Naive thymus-derived CD4-positive, alpha-beta T cell (primary cell): ENCODE measurements at places on chromosomes 2 and 18.
A peak's percentile ranks its signal among the peaks of the same experiment; 100 is the strongest.

- DNase-seq = no peak
- H3K4me3 ChIP-seq = no peak overlapping the region
- peaks cover 27% of the 10 kb centered on the region for H3K4me1 ChIP-seq
- H3K27me3 ChIP-seq = no peaks in the 10 kb centered on the region
Measured at GRCh38 chr2:55010915-55011314, 39.3 kb downstream of the RTN4 start.

GRCh38 chr2:209380293-209380692 is 43.6 kb upstream of the MAP2 start:
- DNase-seq = no peak
- H3K27ac ChIP-seq = no peak overlapping the region
- H3K36me3 ChIP-seq = no peaks in the 10 kb centered on the region
- no peak overlapping the region for H3K4me3 ChIP-seq
- H3K27me3 ChIP-seq = no peaks in the 10 kb centered on the region

GRCh38 chr18:35029770-35030169 is 11.4 kb upstream of the MAPRE2 start:
- peak overlapping the region; percentile 79 for H3K27ac ChIP-seq
- H3K36me3 ChIP-seq = no peaks in the 10 kb centered on the region
- H3K4me3 ChIP-seq = peak overlapping the region; percentile 41
- no peaks in the 10 kb centered on the region for H3K27me3 ChIP-seq
- H3K4me1 ChIP-seq = peaks cover 53% of the 10 kb centered on the region

DNA sequence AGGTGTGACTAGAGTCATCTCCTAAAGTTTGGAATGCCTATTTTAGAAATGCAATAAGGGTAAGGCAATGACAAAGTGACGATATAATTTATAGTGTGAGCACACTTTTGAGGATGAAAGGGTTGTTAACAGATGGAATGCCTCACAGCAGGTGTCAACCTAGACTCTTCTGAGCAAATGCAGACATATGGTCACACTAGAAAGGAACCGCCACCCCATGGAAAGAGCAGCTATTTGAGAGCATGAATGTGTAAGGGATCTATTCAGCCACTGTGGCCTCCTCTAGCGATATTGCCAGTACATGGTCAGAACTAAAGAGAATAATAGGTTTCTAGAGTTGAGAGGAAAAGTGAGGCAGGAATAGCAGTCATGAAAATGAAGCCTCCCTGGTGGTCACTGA is 18.5 kb downstream of the DSG2 start:
- no peaks in the 10 kb centered on the region for H3K4me1 ChIP-seq
- no peaks in the 10 kb centered on the region for H3K36me3 ChIP-seq
- DNase-seq = no peak
- no peak overlapping the region for H3K4me3 ChIP-seq
- no peak overlapping the region for H3K27ac ChIP-seq

GRCh38 chr2:182068811-182069210 is 83.2 kb downstream of the PPP1R1C start:
- no peak for DNase-seq
- no peaks in the 10 kb centered on the region for H3K4me1 ChIP-seq
- no peaks in the 10 kb centered on the region for H3K27me3 ChIP-seq
- no peaks in the 10 kb centered on the region for H3K36me3 ChIP-seq

DNA sequence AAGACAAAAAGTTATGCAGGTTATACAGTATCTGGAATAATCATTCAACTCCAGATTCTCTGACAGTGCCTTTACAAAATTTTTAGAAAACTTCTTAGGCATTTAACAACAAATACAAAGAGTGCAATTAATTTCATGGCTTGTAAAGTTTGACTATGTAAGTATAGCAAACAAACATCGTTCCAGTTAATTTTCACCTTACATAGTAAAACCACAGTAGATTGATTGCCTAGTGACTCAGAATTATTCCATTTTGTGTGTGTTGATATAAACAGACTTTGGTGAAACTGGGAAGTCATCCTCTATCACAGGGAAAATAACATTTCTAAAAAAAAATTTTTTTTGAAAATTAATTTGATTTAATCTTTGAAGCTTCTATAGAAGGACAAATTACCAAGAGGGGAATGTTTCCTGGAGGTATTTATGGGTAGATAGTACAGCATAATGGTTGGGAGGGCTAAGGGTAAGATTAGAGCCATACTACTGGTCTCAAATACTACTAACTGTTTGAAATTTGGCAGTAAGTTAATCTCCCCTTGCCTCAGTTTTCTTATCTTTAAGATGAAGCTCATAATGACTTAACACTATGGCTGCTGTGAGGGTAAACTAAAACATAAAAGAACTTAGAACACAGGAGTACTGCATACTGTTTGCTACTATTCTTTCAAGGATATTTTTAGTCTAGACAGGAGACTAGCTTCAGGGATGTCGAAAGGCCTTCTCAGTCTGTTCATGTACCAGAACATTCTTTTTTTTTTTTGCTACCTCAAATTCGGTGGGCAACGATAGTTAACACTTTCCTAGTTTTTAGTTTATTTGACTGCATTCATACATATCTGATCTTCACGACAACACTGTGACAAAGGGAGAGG is 19.6 kb downstream of the NDUFAF7 start:
- H3K4me1 ChIP-seq = no peaks in the 10 kb centered on the region
- peaks cover 7% of the 10 kb centered on the region for H3K36me3 ChIP-seq
- H3K4me3 ChIP-seq = no peak overlapping the region

DNA sequence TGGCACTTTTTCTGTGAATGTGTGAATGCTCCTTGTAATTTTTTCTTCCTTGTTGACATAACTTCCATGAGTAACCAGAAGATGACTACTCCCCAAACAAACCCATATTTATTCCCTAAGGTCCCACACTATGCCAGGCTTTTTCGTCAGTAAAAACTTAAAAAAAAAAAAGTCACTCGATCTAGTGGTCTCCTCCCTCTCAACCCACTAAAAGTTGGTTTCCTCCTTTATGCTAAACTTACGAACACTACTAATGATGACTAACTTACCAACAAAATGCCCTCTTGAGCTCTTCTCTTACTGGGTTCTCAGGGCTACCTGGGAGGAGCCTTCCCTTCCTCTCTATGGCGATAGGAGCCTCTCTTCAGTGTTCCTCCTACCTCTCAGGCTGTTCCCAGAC is 18.2 kb downstream of the ACVR1 start:
- no peaks in the 10 kb centered on the region for H3K4me1 ChIP-seq
- H3K27me3 ChIP-seq = no peaks in the 10 kb centered on the region
- H3K27ac ChIP-seq = no peak overlapping the region
- no peak overlapping the region for H3K4me3 ChIP-seq
- H3K36me3 ChIP-seq = no peaks in the 10 kb centered on the region

DNA sequence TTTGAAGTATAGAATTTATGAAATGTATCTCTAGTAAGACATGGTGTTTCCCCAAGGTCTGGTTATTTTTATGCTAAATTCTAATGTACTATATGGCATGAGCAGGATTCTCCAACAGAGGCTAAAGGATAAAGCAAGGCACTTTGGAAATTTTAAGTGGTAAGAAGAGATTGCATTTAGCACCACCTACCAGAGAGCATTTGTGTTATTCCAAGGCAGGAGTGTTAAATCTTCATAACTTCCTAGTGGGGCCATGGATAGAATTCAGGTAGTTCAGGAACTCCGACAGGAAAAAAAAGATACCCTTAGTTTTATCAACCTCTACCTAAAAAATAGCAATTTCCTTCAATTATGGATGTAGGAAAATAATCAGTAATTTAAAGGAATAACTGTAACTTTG is 497.4 kb upstream of the CRIM1 start:
- H3K4me3 ChIP-seq = no peak overlapping the region
- H3K36me3 ChIP-seq = no peaks in the 10 kb centered on the region
- H3K27ac ChIP-seq = no peak overlapping the region
- DNase-seq = no peak
- no peaks in the 10 kb centered on the region for H3K27me3 ChIP-seq
- H3K4me1 ChIP-seq = no peaks in the 10 kb centered on the region

GRCh38 chr2:136363900-136364299 is 246.0 kb upstream of the CXCR4 start:
- H3K27ac ChIP-seq = no peak overlapping the region
- DNase-seq = no peak
- no peaks in the 10 kb centered on the region for H3K27me3 ChIP-seq
- no peaks in the 10 kb centered on the region for H3K36me3 ChIP-seq

- no peak for DNase-seq
- no peak overlapping the region for H3K27ac ChIP-seq
- H3K36me3 ChIP-seq = no peaks in the 10 kb centered on the region
- no peaks in the 10 kb centered on the region for H3K27me3 ChIP-seq
Measured at GRCh38 chr2:20115902-20116301, 64.5 kb upstream of the LAPTM4A start.

GRCh38 chr2:99571533-99571932 is 81.7 kb upstream of the REV1 start:
- H3K27ac ChIP-seq = no peak overlapping the region
- no peak overlapping the region for H3K4me3 ChIP-seq
- H3K4me1 ChIP-seq = no peaks in the 10 kb centered on the region

GRCh38 chr2:31812051-31812798 is 198.6 kb downstream of the MEMO1 start:
- peak overlapping the region; percentile 40 for H3K27ac ChIP-seq
- H3K27me3 ChIP-seq = no peaks in the 10 kb centered on the region
- no peaks in the 10 kb centered on the region for H3K36me3 ChIP-seq
- no peak overlapping the region for H3K4me3 ChIP-seq

DNA sequence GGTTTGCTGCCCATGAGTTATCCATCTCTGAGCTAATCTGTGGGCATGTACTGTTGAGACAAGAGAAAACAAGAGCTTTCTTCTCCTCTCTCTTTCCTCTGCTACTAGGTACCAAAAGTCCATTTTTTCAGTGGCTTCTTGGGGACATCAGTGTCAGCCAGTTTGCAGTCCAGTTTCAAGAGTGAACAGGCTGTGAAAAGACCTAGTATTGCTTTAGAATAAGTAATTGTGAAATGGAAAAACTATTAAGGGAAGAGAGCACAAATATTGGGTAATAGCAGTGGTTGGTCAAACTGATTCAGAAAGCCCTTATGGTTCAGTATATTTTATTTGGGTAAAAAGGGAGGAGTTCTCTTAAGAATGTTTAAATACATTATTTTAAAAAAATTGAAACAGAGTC is 33.0 kb upstream of the MEP1B start:
- no peak for DNase-seq
- no peak overlapping the region for H3K27ac ChIP-seq
- no peak overlapping the region for H3K4me3 ChIP-seq
- H3K4me1 ChIP-seq = no peaks in the 10 kb centered on the region

GRCh38 chr2:69997015-69997830 is 35.8 kb upstream of the ASPRV1 start:
- H3K36me3 ChIP-seq = no peaks in the 10 kb centered on the region
- H3K4me1 ChIP-seq = no peaks in the 10 kb centered on the region
- H3K4me3 ChIP-seq = no peak overlapping the region
- no peak for DNase-seq
- H3K27ac ChIP-seq = no peak overlapping the region
- H3K27me3 ChIP-seq = no peaks in the 10 kb centered on the region

DNA sequence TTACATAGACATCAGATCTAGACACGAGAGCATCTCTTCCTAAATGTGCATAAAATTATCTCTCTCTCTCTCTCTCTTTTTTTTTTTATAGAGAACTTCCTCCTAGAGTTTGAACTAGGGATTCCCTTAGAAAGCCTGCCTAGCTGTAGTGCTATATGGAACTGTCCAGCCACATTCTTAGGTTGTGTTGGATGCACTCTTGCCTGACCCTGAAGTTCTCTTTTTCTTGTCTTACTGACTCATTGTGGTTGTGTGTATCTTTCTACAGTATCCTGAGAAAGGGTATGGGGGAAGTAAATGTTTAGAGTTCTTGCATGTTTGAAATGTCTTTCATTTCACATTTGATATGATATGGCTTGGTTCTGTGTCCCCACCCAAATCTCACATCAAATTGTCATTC is 368.2 kb downstream of the CDH2 start:
- no peaks in the 10 kb centered on the region for H3K27me3 ChIP-seq
- H3K4me3 ChIP-seq = no peak overlapping the region
- H3K27ac ChIP-seq = no peak overlapping the region

GRCh38 chr18:73283032-73283431 is 415.2 kb upstream of the NETO1 start:
- H3K27me3 ChIP-seq = no peaks in the 10 kb centered on the region
- no peaks in the 10 kb centered on the region for H3K36me3 ChIP-seq
- H3K27ac ChIP-seq = no peak overlapping the region
- no peaks in the 10 kb centered on the region for H3K4me1 ChIP-seq
- H3K4me3 ChIP-seq = no peak overlapping the region

- peaks cover 3% of the 10 kb centered on the region for H3K27me3 ChIP-seq
- peaks cover 6% of the 10 kb centered on the region for H3K4me1 ChIP-seq
- no peak overlapping the region for H3K27ac ChIP-seq
- DNase-seq = no peak
- no peaks in the 10 kb centered on the region for H3K36me3 ChIP-seq
- no peak overlapping the region for H3K4me3 ChIP-seq
Measured at GRCh38 chr2:20671736-20672080, 4.8 kb downstream of the GDF7 start.

DNA sequence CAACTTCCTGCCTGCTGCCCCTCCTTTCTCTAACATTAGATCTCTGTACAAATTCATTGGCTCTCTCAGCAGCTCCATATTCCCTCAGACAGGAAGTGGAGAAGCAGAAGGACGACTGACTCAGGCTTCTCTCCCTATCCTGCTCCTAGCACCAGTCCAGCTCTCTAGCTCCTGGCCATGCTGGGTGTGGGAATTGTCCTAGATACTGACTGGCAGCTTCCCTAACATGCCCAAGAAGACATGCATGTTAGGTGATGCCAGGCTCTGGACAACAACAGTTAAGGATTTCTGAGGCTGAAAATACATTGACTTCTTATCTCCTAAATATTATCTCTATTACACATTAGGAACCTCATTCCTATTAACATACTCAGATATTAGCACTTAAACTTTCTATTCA is 292.9 kb downstream of the IKZF2 start:
- no peak overlapping the region for H3K27ac ChIP-seq
- no peak overlapping the region for H3K4me3 ChIP-seq
- no peak for DNase-seq
- H3K36me3 ChIP-seq = no peaks in the 10 kb centered on the region
- H3K27me3 ChIP-seq = no peaks in the 10 kb centered on the region
- H3K4me1 ChIP-seq = no peaks in the 10 kb centered on the region

GRCh38 chr2:174682007-174682577 is 82.2 kb downstream of the CHRNA1 start:
- H3K4me3 ChIP-seq = peak overlapping the region; percentile 72
- peaks cover 5% of the 10 kb centered on the region for H3K36me3 ChIP-seq
- DNase-seq = peak; percentile 31
- H3K27ac ChIP-seq = peak overlapping the region; percentile 88
- H3K27me3 ChIP-seq = no peaks in the 10 kb centered on the region

DNA sequence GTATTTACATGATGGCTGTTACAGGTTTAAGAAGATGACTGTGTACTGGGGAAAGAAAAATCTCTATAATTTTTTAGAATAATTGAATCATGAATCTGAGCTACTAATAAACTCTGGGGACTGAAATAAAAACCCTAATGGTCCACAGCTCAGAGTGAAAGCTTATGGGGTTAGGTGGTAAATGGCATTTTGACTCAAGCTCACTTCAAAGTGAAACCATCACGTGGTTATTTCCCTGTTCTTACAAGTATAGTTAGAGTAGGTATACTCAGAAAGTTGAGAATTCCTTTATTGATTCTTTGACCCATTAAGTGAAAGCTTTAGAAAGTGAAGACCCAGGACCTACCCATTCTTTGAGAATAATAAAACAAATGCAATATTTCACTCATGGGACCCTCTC is 626.2 kb upstream of the SETBP1 start:
- H3K4me3 ChIP-seq = no peak overlapping the region
- no peaks in the 10 kb centered on the region for H3K4me1 ChIP-seq
- no peaks in the 10 kb centered on the region for H3K27me3 ChIP-seq
- H3K36me3 ChIP-seq = no peaks in the 10 kb centered on the region
